ENCODE measurements at places on chromosomes 13 and 19.

GRCh38 chr19:15417699-15418098 lies 1.1 kb downstream of the AKAP8L start:
- no peak for ATAC-seq

- ATAC-seq = no peak
These were observed 88.8 kb downstream of the MBNL2 start for GRCh38 chr13:97310809-97311436.

DNA sequence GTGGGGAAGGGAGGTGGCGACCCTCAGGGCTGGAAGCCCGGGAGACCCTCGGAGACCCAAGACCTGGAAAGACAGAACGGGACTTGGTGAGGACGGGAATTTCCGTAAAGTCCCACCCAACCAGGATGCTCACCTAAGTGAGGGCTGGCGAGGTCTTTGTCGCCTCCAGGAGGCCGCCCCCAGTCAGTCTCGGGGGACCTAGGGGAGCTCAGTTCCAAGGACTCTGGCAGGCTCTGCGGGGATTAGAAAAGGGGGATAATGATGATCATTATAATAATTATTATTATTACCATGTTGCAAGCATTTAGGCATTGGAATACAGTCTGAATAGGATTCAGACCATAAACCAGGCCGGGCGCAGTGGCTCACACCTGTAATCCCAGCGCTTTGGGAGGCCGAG lies 9.1 kb upstream of the HSD17B14 start:
- no peak for ATAC-seq

DNA sequence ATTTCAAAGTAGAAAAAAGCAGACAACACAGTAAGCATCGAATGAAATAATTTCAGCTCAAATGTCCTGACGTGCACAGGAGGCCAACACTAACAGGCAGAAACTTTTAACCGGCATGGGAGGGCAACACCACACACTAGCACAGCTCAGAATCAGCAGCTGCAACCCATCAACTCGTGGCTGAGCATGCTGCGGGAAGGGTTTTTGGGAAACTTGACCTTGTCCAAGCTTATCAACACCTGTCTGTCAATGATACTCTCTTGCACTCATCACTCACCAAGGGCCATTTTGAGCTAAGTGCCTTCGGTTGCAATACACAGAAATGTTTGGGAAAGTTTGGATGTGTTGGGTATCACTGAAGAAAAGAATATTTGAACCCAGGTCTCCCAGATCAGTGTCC lies 483.7 kb downstream of the TSHZ3 start:
- no peak for ATAC-seq

DNA sequence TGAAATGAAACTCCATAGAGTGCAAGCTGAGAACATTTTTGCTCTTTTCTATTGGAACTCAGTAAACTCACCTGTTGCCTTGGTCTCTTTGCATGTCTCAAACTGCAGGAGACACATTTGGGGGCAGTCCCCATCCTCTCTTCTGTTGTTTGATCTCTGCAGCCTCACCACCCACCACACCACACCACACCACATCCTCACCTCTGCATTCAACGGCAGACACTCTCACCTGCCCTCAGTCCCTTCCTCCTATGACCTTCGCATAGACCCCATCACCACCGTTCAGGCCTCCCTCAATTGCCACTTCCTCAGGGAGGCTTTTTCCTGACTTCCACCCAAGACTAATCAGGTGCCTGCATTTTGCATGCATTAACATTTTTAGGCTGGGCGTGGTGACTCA lies 14.4 kb upstream of the TPM4 start:
- ATAC-seq = no peak

DNA sequence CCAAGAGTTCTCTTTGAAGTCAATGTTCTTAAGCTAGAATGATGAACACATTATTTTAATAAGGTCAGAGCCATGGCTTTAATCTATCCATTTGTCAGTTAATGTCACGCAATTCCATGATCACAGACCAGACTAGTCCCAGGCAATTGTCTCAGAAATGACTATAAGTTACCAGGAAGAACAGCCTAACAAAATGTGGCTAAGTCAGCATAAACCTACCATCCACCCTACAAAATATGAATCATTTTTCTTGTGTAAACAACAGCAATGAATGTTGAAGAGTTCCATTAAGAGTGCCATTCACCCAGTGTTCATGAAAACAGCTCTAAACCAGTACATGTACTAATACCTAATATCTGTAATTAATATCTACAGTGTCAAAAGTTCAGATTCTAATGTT lies 127.5 kb downstream of the KCTD12 start:
- ATAC-seq = no peak

GRCh38 chr19:10681658-10682057 lies 19.6 kb upstream of the QTRT1 start:
- no peak for ATAC-seq

GRCh38 chr19:2231621-2232221 lies 4.4 kb downstream of the PLEKHJ1 start:
- no peak for ATAC-seq

DNA sequence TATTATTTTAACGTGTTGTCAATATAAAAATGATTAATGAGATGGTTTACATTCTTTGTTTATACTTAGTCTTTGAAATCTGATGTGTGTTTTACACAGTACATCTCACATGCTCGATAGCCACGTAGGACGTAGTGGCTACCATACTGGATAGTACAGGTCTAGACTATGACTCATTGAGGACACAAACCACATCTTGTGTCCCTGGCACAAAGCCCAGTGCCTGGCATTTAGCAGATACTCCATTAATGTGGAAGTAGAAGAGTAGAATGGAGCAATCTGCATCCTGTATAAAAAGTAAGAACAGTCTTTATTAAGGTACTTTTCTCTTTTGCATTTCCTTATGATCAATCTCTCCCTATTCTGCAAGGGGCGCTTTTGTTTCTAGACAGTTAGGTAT lies 49.0 kb upstream of the FRY start:
- peak; percentile 66 for ATAC-seq

GRCh38 chr13:110868720-110869119 lies 46.1 kb downstream of the ANKRD10 start:
- ATAC-seq = no peak
